ENCODE measurements at places on chromosomes 7 and 10.

DNA sequence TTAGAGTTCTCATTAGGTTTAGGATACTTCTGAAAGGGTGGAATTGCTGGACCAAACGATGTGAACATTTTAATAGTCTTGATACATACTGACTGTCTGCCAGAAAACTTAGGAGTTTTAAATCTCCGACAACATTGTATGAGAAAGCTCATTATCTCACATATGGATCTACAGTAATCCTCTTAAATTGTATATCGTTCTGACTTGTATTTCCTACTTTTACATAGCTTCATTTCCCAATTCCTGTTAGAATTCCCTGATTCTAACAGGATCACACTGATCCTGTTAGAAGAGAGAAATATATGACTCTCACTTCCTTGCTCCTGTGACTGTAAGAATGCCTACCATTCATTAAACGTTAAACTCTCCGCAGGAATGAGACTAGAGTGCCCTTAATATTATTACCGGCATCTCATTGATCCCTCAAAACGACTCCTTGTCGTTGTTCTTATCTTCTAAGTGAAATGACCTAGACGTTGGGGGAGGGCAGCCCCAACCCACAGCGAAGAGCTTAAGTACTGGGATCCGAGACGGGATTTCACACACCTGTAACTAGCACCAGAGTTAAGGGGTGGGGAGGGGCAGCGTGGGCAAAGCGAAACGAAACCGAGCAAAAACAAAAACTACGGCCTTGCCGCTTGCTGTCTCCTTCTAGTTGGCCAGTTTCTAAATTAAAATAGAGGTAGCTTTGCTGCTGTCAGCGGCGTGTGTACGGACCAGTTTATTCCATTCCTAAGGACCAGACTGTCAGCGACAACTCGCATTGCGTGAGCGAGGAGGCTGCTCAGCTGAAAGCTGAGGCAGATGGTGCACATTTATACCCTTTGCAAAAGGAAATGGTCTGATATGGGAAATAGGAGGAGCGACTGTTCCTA, 678 bp upstream of the TMEM106B start:
- DNase-seq = no peak

DNA sequence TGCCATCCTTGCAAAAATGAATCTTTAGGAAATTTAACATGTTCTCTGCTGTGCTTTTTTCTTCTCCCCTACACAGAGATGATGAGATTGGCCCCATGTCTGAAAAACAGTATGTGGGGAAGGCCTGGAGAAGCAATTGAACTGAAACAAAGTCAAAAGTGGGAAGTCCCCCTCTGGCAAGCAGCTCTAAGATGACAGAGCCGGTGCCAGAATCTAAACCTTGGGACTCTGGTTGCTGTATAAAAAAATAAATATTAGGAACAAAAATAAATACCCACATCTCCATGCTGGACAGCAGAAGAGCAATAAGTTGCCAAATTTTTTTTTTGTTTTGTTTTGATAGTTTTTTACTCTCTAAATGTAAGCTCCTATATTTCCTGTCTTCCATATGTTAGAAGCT, 51.8 kb upstream of the TRIL start:
- DNase-seq = no peak

- no peak for DNase-seq
These were observed 92.4 kb upstream of the LEP start for GRCh38 chr7:128148676-128149075.

- no peak for DNase-seq
These were observed 60.8 kb downstream of the NPSR1 start for GRCh38 chr7:34718867-34719266.

GRCh38 chr7:1425292-1426136, 33.8 kb downstream of the MICALL2 start:
- DNase-seq = no peak

DNA sequence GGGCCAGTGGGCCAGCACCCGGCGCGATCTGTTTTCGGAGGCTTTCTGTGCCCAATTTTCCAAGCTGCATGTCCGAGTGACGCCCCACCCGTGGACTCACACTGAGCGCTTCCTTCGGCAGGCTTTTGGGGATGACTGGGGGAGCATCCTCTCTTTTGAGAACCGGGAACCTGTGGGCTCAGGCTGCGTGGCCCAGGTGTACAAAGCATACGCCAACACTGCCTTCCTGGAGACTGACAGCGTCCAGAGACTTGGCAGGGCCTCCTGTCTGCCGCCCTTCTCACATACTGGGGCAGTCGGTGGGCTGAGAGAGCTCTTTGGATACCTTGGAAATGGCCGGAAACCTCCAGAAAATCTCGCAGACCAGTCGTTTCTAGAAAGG, 1.0 kb downstream of the ADCK2 start:
- no peak for DNase-seq

DNA sequence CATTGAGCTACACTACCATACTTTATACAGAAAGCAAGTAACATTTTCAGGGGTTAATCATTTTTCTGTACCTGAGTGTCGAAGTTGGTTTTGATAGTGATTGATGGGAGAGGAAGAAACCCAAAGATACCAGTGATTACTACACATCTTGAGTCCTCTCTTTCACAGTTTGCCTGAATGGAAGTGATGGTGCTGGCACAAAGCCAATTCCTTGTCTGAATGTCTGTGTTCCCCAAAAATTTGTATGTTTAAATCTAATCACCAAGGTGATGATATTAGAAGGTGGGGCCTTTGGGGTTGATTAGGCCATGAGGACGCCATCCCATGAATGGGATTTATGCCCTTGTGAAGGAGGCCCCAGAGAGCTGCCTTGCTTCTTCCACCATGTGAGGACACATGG, 696.9 kb upstream of the ANKRD30A start:
- DNase-seq = no peak

DNA sequence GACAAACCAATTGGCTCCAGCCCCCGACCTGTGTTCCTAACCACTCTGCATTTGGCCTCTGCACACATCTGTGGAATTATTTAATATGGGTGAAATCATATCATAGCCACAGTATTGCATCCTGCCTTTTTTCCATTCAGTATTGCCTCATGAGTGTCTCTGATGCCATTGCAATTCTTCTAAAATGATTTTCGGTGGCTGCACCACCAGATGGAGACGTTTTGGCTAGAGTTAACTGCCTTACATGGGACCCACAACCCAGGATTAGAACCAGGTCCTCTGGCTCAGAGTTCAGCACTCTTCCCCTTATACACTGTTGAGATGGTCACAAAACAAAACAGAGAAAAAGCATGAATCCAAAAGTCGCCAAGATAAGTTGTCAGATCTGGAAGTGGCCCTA, 180.8 kb downstream of the EMX2 start:
- no peak for DNase-seq

DNA sequence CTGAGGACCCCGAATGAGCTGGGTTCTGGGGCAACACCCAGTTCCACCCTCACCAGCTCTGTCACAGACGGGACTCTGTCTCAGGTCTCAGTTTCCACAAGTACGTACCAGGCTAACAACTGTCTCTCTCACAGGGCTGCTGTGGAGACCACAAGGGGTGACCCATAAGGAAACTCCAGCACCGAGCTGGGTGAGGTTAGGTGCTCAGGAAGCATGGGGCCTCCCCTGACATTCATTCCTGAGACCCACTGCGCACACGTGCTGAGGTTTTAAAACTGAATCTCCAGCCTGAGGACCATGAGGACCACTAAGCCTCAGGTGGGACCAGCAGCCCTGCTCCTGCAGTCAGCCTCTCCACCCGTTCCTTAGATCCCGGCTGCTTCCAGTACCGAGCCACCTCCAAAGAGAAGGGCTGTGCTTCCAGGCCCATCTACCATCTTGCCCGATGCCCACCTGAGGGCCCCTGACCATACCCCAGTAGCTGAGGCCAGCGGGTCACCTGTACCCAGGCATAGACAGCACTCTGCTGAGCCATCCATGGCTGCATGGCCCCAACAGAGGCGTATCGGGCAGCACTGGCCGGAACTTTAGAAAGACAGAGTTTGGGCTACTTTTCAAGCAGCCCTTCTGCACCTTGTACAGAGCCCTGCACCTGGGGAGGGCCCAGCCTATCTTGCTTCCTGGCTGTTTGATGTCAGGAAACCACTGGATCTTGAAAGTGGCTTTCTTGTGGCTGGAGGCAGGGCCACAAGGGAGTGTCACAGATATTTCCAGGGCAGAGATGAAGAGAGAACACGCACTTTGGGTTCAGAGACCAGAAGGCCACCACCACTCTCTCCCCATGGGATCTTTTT, 18.7 kb downstream of the HSPA12A start:
- DNase-seq = no peak

DNA sequence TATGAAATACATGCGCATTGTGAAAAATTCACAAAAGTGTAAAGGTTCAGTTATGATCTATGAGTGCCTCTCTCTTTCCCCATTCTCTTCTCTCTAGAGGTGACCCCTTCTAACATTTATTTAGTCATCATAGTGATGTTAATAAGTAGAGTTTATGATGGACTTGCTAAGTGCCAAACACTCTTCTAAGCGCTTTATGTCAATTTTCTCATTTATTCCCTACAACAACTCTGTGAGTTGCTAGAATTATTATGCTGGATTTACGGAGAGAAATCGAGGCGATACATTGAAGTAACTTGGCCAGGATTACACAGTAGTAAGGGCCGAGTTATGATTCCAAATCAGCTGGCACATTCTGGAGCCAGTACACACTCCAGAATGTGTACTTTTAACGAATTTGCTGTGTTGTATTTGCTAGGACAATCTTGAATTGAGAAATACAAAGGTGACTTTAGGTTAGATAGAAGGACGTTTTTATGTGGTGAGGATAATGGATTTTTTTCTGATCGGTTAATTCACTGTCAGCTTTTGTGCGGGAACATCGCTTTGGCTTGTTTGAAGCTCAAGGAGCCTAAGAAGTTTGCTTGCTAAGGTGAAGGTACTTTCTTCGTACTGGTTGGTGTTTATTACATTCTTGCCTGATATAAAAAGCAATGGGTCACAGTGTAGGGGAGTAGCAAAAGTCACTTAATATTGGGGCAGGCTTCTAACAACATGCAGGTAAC, 1.4 kb downstream of the ATRNL1 start:
- no peak for DNase-seq

DNA sequence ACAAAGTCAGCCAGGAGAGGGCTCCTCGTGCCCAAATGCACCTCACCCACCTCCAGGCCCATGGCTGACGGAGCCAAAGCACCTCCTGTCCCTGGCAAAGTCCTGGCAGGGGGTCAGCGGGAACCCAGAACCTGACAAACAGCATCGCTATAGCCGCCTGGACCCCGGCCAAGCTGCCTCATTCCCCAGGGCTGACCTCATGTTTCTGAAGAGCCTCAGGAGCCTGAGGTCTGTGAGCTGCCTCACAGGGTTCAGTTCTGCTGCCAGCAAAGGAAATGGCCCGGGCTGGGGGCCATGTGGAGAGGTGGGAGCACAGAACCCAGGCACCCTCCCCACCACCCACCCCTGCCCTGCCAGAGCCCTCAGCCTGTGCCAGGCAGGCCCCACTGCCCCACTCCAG, 4.2 kb upstream of the NANOS1 start:
- no peak for DNase-seq

DNA sequence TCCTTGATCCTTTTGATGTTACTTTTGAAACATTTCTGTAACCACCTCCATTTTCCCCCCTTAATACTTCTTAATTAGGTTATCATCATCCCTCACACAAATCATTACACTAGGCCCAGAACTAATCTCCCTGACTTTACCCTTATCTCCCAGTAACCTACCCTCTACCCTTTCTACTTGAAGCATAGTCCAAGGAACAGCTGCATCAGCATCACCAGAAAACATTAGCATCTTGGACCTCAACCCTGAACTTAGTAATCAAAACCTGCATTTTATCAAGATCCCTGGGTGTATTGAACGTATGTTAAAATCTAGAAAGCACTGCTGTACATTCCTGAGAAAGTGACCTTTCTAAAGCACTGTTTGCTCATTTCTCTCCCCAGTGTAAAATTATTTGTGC, 38.8 kb downstream of the MGAM2 start:
- DNase-seq = no peak

DNA sequence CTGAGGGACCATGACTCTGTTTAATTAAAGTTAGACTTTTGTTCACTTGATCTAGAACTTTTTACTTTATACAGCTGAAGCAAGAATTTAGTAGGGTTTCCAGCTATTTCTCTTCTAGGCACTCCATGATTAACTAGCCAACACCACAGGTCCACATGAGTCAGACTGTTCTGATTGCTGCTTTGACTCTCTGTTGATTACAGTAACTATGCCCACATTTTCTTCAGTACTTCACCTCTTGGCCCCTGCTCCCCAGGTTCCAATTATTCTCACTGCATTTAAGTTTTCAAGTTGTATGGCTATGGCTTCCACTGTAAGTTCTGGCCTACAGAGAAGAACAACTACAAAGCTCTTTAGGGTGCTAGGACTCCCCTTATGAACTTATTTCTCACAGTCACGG, 737.2 kb upstream of the IGFBP3 start:
- no peak for DNase-seq

DNA sequence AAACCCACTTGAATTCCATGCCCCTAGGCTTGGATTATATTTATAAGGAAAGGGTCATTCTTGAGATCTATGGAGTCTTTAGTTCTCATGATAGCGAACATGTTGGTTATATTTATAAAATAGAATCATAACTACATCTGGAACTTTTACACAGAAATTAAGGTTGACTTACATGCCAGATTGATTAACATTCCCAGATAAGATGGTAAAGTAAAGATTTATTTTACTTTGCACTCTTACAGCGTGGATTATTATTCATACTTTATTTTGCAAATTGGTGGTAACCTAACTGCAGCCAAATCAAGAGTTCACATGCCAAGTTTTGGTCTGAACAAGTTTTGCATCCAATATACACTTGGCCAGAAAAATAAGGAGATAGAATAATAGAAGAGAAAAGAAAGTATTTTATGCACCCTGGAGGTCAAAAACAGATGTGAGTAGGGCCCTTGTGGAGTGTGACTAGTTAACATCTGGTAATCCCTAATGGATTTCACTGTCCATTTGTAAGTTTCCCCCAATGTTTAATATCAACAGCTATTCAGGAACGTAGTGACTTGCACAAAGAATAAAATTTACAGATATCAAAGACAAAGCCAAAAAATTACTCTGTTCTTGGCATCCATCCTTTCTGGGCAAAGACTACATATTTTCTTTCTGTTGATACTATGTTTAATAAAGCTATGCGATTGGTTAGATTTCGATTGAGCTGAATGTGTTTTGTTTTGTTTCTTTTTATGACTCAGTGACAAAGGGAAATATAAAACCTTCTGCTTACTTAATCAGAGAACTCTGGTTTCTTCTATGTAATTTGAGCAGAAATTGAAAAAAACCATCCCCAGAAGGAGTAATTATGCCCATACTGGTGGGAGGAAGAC, 10.1 kb upstream of the TMEM26 start:
- DNase-seq = no peak

DNA sequence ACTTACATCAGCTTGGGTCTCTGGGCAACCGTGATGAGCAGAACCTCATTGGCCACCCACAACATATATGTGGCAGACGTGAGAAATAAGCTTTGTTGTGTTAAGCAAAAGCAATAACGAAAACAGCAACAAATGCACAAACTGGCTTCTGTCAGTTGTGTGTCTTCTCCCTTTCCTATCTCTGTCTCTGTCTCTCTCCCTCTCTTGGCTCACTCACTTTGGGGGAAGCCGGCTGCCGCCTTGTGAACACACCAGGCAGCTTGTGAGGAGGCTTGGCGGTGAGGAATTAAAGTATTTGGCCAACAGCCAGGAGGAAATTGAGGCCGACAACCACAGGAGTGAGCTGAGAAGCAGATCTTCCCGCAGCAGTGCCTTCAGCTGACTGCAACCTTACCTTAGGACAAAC, 21.9 kb upstream of the CDCA7L start:
- no peak for DNase-seq

All from stimulated activated CD8-positive, alpha-beta memory T cell treated with anti-CD3 and anti-CD28 coated beads, Interleukin-12 subunit alpha, Interleukin-12 subunit beta, amount 100 ng/mL, for 1 hour (primary cell).